ENCODE measurements at places on chromosomes 2 and 18. TPM values are rescaled to one million over a fixed set of nuclear protein-coding genes. Genes with fewer than 3 reads are reported as not detected.

Gene C2orf74
- 50.9 TPM for total RNA-seq

Gene SULT1C2
- not detected for total RNA-seq

Gene POMC
- total RNA-seq, result 26.9 TPM

Gene UPP2
- total RNA-seq, result not detected

Gene ICOS
- not detected for total RNA-seq

Gene RASGRP3
- total RNA-seq, result 5.1 TPM

- no peaks in the 10 kb centered on the region for H3K27me3 ChIP-seq
- H3K4me3 ChIP-seq, result no peak overlapping the region
- no peak for DNase-seq
- H3K4me1 ChIP-seq, result no peaks in the 10 kb centered on the region
- H3K36me3 ChIP-seq, result no peaks in the 10 kb centered on the region
These were observed 19.0 kb downstream of the DIPK1C start for GRCh38 chr18:74438091-74438490.

- H3K36me3 ChIP-seq, result no peaks in the 10 kb centered on the region
- no peak for DNase-seq
- no peak overlapping the region for H3K27ac ChIP-seq
- H3K4me3 ChIP-seq, result no peak overlapping the region
- no peaks in the 10 kb centered on the region for H3K27me3 ChIP-seq
- no peaks in the 10 kb centered on the region for H3K4me1 ChIP-seq
These were observed 174.9 kb downstream of the SEPTIN10 start for GRCh38 chr2:109438773-109439389.

DNA sequence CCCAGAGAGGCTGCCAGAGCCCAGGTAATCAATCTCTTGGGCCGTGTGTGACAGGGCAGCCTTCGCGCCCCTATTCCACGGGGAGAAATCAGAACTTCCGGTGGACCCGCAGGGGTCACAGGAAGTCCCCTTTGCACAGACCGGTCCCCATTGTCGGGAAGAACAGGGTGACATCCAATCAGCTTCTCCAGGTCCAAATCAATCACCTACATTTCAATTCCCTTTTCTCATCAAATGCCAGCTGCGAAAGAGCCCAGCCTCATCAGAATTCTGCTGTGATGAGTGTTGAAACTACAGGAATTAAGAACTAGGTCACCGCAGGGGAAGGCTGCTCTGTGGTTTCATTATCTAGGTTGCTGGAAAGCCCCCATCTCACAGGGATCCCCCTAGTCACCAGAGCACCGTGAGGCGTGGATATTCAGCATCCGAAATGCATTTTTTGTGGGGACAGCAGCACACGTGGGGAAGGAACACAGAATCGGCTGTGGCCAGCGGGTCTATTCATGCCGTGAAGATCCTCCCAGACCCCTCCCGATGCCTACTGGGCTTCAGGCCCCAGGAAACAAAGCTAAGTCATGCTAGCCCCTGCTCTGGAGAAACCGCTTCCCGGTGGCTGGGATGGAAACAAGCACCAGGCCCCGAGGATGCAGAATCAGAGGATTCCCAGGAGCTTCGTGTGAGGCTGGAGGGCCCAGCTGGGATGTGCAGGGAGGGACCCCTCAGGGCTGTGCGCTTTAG is 193.7 kb upstream of the ID2 start:
- no peaks in the 10 kb centered on the region for H3K36me3 ChIP-seq
- H3K27ac ChIP-seq, result no peak overlapping the region
- DNase-seq, result no peak
- peaks cover 4% of the 10 kb centered on the region for H3K4me1 ChIP-seq
- H3K4me3 ChIP-seq, result no peak overlapping the region

- no peaks in the 10 kb centered on the region for H3K36me3 ChIP-seq
- no peak for DNase-seq
- H3K4me3 ChIP-seq, result no peak overlapping the region
- H3K27ac ChIP-seq, result peak overlapping the region; percentile 54
These were observed 3.9 kb downstream of the TWIST2 start for GRCh38 chr2:238851761-238852160.

GRCh38 chr18:76568731-76569130 is 73.7 kb upstream of the ZNF516 start:
- H3K4me1 ChIP-seq, result no peaks in the 10 kb centered on the region
- H3K36me3 ChIP-seq, result no peaks in the 10 kb centered on the region
- H3K27me3 ChIP-seq, result no peaks in the 10 kb centered on the region
- H3K4me3 ChIP-seq, result no peak overlapping the region

DNA sequence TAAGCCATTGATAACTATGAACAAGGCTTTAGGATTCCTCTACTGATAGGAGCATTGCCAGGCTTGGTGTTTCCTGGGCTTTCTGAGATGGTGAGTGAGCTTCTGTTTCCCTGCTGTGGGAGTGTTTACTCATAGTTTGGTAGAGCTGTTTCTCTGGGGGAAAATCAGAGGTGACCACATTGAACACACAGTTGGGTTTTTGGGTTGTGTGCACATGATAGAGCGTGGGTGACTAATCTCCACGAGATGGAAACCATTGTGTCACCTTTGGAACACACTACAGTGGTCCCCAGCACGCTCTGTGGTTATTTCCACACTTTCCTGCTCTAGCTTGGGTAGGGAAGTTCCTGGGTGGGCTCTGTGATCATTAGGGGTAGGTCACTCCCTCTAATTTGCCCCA is 5.4 kb downstream of the IL1R1 start:
- no peak for DNase-seq
- no peaks in the 10 kb centered on the region for H3K4me1 ChIP-seq
- no peaks in the 10 kb centered on the region for H3K36me3 ChIP-seq
- H3K27me3 ChIP-seq, result no peaks in the 10 kb centered on the region
- no peak overlapping the region for H3K4me3 ChIP-seq

- H3K27ac ChIP-seq, result peak overlapping the region; percentile 50
- H3K4me1 ChIP-seq, result no peaks in the 10 kb centered on the region
- DNase-seq, result peak; percentile 44
- no peak overlapping the region for H3K4me3 ChIP-seq
- H3K27me3 ChIP-seq, result no peaks in the 10 kb centered on the region
These were observed 489.9 kb downstream of the NYAP2 start for GRCh38 chr2:225889452-225889851.

- DNase-seq, result no peak
- H3K27ac ChIP-seq, result no peak overlapping the region
- H3K36me3 ChIP-seq, result no peaks in the 10 kb centered on the region
- H3K4me1 ChIP-seq, result no peaks in the 10 kb centered on the region
- H3K27me3 ChIP-seq, result no peaks in the 10 kb centered on the region
- no peak overlapping the region for H3K4me3 ChIP-seq
These were observed 391.2 kb upstream of the POU3F3 start for GRCh38 chr2:104462731-104463130.

DNA sequence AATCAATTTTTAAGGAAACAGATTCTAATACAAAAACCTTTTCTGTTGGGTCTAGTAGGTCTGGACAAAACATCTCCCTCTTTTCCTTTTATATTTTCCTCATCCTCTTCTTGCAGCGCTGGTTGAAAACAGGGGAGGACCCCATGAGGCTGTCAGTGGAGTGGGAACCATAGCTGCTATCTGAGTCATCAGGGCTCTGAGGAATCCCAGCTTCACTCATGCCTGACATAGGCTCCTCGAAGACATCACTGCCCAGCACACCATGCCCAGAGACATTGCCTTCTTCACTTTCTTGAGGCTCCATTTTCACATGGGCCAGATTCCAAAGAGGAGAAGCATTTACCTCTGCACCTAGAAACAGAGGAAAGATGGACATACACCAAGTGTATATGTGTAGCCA is 10.0 kb downstream of the SUPT7L start:
- no peaks in the 10 kb centered on the region for H3K4me1 ChIP-seq
- H3K4me3 ChIP-seq, result no peak overlapping the region

- DNase-seq, result peak; percentile 51
- H3K27ac ChIP-seq, result peak overlapping the region; percentile 70
- H3K4me1 ChIP-seq, result no peaks in the 10 kb centered on the region
- H3K4me3 ChIP-seq, result no peak overlapping the region
These were observed 200.6 kb upstream of the RASGRP3 start for GRCh38 chr2:33275689-33276444.

- H3K27ac ChIP-seq, result no peak overlapping the region
- no peaks in the 10 kb centered on the region for H3K27me3 ChIP-seq
- H3K4me1 ChIP-seq, result no peaks in the 10 kb centered on the region
- no peak overlapping the region for H3K4me3 ChIP-seq
These were observed 109.2 kb downstream of the EXOC6B start for GRCh38 chr2:72716601-72717000.

DNA sequence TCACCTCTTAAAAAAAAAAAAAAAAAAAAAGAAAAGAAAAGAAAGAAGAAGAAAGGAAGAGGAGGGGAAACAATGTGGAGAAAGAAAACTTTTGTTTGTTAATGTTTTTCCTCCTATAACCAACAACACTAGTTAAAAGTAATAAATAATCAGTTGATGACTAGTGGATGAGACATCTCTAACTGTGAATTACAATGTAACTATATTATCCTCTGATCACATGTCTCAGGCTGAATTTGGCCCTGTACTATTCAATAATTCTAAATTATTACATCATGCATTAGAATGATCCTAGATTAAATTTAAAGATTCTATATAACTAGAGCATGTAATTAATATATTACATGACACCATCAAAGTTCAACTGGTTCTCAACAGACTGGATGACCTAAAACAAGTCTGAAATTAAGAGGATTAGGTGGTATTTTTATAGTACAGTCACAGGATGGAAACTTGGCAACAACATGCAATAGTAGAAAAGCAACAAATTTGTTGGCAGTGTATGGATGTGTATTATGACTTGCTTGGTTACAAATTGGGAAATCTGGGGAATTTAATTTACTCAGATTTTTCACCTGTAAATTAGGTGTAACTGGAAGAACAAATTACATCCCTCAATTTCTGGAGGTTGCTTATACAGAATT is 269.3 kb upstream of the SETBP1 start:
- H3K4me1 ChIP-seq, result no peaks in the 10 kb centered on the region
- H3K27ac ChIP-seq, result no peak overlapping the region
- no peaks in the 10 kb centered on the region for H3K27me3 ChIP-seq
- DNase-seq, result no peak
- H3K4me3 ChIP-seq, result no peak overlapping the region

- no peaks in the 10 kb centered on the region for H3K27me3 ChIP-seq
- no peak overlapping the region for H3K27ac ChIP-seq
- DNase-seq, result no peak
- H3K4me1 ChIP-seq, result no peaks in the 10 kb centered on the region
These were observed 26.8 kb upstream of the ERCC3 start for GRCh38 chr2:127320586-127321275.

GRCh38 chr18:6929370-6930102 is 188.1 kb downstream of the LAMA1 start:
- H3K36me3 ChIP-seq, result no peaks in the 10 kb centered on the region
- H3K27ac ChIP-seq, result no peak overlapping the region

DNA sequence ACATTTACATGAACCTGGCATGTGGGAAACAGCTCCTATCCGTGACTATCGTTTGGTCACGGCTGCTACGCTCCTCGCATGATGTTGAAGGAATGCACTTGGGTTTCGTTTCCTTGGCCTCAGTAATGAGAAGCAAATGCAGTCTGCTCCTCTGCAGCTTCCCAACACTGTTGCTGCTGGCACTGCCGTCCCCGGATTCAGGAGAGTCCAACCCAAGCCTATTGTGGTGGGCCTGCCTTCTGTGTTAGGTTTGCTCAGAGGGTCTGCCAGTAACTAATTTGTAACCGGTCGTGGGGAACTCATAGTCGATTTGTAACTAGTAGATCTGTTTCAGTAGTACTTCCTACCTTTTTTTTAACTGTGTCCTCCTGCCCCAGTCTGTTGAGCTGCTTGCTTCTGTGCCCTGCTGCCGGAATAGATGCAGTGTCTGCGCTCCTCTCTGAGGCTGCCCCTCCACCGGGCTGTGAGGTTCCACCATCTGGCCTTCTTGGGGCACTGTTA is 58.4 kb downstream of the WDSUB1 start:
- H3K4me1 ChIP-seq, result no peaks in the 10 kb centered on the region
- no peak overlapping the region for H3K4me3 ChIP-seq
- no peaks in the 10 kb centered on the region for H3K27me3 ChIP-seq
- no peak overlapping the region for H3K27ac ChIP-seq
- H3K36me3 ChIP-seq, result no peaks in the 10 kb centered on the region

DNA sequence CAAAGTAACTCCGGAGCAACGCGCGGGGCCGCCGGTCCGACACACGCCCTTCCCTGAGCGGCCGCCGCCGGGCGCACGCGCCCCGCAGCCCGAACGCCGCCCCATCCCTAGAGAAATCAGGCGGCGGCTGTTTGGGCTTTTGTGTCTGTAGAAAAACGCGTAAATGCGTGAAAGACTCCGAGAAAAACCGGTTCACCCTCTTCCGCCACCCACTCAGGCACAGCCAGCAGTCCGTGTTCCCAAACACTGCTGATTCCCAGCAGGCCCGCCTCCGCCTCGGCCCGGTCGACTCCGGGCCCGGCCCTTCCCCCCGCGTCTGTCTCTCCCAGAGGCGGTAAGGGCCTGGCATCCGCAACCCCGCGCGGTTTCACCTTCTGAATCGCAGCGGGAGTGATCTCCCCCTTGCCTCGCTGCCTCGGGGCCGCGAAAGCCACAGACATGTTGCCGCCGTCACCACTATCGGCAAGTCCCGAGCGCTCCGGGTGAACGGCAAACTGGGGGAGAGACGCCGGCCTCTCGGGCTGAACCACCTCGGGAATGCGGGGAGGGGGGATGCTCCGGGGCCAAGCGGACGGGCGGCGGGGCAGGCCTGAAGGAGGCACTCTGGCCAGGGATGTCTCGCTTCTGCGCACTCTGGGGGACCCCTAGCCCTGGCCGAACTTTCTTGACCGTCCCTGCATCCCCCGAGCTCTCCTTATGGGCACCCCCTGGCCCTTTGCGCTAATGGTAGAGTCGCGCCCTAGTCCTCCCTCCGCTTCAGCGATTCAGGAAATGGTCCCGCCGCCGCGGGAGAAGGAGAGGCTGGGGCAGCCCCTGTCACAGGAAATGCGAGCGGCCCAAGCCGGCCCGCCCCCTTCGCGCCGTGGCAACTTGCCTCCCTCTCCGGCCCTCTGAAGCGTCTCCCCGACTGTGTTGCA is at the start of gene SS18:
Gene SS18 (minus strand): TSS at position 484 of the 917 bp plus-strand sequence. CDS start 44 bp downstream, at position 440.
- H3K27me3 ChIP-seq, result no peaks in the 10 kb centered on the region
- H3K4me3 ChIP-seq, result peak within 1 kb of the TSS; percentile 77
- no peaks in the 10 kb centered on the region for H3K36me3 ChIP-seq
- peak; percentile 92 for DNase-seq
- H3K4me1 ChIP-seq, result peaks cover 8% of the 10 kb centered on the region
- H3K27ac ChIP-seq, result peak within 1 kb of the TSS; percentile 85

- H3K27ac ChIP-seq, result no peak overlapping the region
- no peaks in the 10 kb centered on the region for H3K4me1 ChIP-seq
These were observed 27.8 kb upstream of the ICOS start for GRCh38 chr2:203908797-203909185.

- no peak for DNase-seq
- peak within 1 kb of the TSS; percentile 28 for H3K4me3 ChIP-seq
- H3K27ac ChIP-seq, result no peak within 1 kb of the TSS
- H3K27me3 ChIP-seq, result peaks cover 8% of the 10 kb centered on the region
- H3K36me3 ChIP-seq, result no peaks in the 10 kb centered on the region
These were observed at the start of gene LRP1B for GRCh38 chr2:142131010-142131669. Gene LRP1B (minus strand): TSS chr2:142131016. CDS start chr2:142130729, 287 bp downstream.
